Hair follicular keratinocyte (primary cell): ENCODE measurements at places on chromosomes 2 and 18. TPM values are rescaled to one million over a fixed set of nuclear protein-coding genes. Genes with fewer than 3 reads are reported as not detected.

Gene TMEM247
- total RNA-seq, result not detected in 2 replicates

Gene USP34
- total RNA-seq, result 41.6 and 42.0 TPM in 2 replicates

Gene SP9
- total RNA-seq, result not detected in 2 replicates

Gene UGT1A5
- total RNA-seq, result not detected in 2 replicates

Gene CTLA4
- not detected in 2 replicates for total RNA-seq

Gene TEKT4
- total RNA-seq, result not detected in 2 replicates

Gene ARHGEF4
- 34.5 and 36.1 TPM in 2 replicates for total RNA-seq
